Stimulated activated CD4-positive, alpha-beta T cell treated with anti-CD3 and anti-CD28 coated beads, Interleukin-1b, Interleukin-23, amount 100 ng/mL, for 1 hour (primary cell): ENCODE measurements at places on chromosomes 4 and X.

- no peak for DNase-seq
These were observed 210.2 kb upstream of the GYPA start for GRCh38 chr4:144350706-144351105.

DNA sequence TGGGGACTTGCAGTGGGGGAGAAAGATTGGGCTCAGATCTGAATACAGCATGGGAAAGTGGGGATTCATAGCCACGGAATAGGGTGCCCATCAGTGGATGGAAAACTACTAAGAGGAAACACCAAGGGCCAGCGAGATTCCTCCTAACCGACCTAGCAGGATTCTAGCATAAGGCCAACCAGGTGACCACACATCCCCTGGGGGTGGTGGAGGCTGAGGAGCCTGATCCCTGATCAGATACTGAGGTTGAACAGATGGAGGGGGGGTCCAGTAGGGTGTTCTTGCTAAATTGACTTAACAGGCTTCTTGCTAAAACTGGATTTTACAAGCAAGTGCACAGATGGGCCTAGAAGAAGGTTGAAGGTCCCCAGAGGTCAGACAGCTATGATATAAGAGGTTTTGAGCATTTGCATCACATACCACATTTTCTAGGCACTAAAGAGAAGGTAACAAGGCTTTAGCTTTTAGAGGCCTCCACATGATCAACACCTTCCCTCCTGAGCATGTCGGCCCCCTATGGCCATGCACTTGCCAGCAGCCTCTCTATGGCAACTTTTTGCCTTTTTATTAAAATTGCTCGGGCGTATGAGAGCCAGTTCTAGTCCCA is 69.1 kb upstream of the PUDP start:
- no peak for DNase-seq

GRCh38 chr4:169621731-169622492 is 1.5 kb downstream of the CLCN3 start:
- DNase-seq: no peak

GRCh38 chrX:150731795-150732194 is 38.6 kb downstream of the MTMR1 start:
- DNase-seq: no peak

DNA sequence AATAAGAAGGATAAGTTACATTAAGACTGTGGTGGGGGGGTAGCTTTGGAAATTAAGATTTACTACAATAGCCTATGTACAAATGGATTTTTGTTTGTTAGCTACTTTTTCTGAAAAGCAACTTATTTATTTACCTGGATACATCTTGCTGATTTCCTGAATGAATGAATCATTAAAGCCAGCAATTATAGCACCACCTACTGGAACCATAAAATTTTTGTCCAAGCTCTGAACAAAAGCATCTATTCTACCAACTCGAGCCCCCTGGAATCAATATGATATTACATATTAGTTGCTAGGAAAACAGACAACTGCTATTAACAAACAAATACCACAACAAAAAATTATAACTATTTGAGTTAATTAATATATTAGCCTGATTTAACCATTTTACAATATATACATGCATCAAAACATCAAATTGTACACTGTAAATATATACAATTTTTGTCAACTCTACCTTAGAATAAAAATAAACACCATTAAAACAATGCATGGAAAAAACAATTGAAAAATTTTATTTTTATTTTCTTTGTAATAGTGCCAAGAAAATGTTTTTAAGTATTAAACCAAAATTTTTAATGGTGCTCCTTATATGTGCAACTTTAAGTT is 15.3 kb downstream of the SEPSECS start:
- DNase-seq: no peak

GRCh38 chr4:133379681-133380438 is 230.8 kb downstream of the PCDH10 start:
- no peak for DNase-seq

DNA sequence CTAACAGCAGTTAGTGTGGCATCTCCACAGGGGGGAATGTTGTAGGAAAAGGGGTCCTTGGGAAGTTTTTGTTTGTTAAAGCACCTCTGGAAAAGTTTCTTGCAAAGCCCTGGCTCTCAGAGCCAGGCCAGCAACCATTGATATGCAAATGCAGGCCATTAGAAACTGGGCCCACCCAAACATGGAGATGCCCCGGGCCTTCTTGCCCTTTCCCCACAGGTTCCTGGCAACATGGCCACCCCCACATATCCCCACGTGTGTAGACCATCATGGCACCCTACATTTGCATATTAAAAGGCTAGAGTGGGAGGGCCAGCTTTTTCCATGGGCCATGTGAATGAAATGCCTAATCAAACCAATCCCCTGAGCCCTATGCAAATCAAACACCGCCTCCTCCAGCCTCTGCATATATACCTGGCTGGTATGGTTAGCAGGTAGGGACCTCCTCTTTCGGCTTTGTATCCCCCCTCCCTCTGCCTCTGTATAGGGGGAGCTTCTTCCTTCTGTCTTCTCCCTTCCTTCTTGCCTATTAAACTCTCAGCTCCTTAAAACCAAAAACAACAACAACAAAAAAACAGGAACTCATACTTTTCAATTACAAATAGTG is 44.0 kb upstream of the ZCCHC13 start:
- no peak for DNase-seq

- DNase-seq: no peak
These were observed 940.6 kb downstream of the PCDH19 start for GRCh38 chrX:99469439-99469838.

DNA sequence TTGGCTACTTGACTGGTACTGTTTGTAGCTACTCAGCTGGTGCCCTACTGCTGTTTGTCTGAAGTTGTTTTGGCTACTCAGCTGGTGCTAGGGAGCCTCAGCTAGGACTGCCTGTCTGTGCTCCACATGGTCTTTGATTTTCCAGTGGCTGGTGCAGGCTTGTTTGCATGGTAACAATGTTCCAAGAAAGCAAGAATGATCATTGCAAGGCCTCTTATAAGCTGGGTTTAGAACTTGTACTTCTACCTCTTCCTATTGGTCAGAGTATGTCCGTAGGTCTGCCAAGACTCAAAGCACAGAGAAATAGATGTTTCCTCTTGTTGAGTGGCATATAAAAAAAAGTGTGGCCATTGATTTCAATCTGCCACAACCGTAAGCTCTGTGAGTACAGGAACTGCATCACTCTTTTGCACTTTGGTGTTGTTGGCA is 17.6 kb downstream of the NFKB1 start:
- DNase-seq: no peak

DNA sequence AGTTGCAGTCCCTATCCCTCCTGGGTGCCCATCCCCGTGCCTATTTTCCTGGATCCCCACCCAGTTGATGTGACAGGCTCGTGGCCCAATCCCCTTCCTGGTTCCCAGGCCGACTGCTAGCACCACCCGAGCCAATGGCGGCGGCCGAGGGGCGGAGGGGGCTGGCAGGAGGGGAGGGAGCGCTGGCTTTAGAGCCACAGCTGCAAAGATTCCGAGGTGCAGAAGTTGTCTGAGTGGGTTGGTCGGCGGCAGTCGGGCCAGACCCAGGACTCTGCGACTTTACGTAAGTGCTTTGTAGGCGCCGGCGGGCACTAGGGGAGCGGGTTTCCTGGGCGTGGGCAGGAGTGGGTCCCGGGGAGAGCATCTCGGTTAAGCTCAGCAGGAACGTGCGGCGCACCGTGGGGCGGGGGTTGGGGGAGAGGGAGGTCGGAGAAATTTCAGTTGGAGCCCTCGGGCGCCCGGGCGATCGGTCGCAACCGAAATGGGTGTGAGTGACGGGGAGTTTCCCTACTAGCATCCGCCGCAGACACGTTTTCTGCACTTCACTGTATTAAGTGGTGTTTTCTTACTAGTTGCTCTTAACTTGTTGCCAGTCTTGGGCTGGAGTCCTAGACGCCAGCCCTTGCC is at the start of gene PLS3:
Gene PLS3 (plus strand): TSS at position 197 of the 627 bp plus-strand sequence. CDS start 49,077 bp downstream, outside the sequence.
- no peak for DNase-seq

DNA sequence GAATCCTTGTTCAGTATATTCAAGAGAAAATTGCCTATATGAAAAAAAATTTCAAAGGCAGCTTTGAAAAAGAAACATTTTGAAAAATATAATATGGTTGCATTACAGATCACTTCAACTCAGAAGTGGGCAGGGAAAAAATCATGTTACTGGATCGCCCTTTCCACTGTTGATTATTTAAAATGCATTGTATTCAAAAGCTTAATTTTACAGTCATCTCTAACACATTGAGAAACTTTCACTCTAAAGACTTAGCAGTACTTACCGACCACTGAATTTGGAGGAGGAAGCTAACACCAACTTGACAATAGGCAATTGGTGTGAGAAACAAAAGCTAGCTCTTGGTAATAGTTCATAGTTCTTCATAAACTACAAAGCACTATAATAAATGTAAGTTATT is 101.9 kb downstream of the CEP135 start:
- DNase-seq: no peak

- DNase-seq: no peak
These were observed 16.3 kb downstream of the RTL5 start for GRCh38 chrX:72115380-72115779.

GRCh38 chrX:105483011-105483410 is 262.5 kb upstream of the TEX13A start:
- DNase-seq: no peak

DNA sequence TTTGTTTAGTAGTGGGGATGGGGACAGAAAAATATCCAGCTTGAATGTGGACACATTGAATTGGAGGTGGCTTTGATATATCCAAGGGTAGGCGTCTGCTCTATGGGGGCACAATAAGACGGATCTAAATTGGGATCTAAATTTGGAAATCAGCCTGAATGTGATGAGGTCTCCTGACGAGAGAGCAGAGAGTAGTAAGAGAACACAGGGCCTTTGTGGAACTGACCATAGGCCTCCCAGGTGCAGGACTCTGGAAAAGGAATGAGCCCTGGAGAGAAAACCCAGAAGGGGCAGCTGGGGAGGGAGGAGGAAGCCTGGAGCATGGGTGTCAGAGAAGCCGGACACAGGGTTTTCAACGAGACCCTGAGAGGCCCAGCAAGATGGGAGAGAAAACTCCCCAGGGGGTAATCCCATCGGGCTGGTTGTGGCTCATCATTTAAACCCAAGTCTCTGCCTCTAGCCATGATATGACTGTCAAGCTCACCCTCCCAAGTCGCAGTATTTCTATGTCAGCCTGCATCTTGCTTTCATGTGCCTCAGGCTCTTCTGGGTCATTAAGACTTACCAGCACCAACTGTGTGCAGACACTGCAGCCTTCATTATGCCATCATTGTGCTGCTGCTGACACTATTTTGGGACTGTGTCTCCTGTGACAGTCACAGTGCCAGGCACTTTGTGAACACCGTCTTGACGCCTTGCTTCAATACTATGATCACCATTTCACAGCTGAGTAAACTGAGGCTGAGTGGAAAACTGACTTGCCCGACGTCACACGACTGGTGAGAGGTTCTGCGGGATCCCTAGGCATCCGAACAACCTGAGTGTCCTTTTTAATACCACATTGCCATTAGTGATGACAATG is 57.1 kb downstream of the ANAPC4 start:
- DNase-seq: no peak

DNA sequence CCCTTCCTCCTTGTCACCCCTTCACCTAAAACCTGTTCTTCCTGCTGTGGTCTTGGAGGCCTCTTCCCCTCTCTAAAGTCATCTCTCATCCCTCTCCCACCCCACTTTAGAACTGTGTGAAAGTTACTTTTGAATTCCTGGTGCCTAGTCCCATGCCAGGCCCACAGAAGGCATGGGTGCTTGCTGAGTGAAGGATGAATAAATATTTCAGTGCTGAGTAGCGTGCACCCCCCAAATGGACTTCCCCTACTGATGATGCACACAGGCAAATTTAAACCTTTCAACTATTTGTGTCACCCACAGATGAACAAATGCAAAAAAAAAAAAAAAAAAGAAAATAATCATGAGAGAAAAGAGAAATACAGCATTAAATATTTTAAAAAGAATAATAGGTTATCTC is 19.8 kb downstream of the PSMD10 start:
- DNase-seq: no peak

DNA sequence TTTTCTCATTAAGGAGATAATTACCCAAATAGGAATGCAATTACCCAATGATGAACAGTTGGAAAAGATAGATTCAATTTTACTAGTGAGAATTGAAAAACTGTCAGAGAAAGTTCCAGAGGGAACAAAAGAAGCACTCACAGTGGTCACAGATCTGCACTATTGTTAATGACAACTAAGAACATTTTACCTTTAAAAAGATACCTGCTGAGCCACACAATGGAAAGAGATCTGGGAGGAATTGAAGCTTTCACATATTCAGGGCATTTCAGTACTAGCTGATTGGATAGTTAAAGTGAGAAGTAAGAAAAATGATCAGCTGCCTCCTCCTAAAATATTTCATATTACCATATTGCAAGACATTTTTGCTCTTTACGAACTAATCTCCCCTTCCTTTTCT is 1822.2 kb downstream of the STIM2 start:
- no peak for DNase-seq

DNA sequence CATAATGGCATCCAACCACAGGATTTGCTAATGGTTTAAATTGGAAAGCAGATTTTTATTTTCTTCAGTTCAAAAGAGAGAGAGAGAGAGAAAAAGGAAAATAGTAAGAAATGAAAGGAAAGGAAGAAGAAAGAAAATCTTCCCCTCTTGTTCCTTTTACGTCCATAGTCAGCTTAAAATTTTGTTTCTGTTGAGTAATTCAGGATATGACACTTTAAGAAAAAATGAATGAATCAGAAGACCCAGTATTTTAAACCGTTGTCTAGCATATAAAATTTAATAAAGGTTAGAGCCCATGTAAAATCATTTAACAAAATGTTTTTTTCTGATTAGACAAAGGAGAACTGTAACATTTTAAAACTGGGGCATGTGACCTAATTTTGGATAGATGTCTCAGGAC is 391.8 kb upstream of the EPHA5 start:
- DNase-seq: no peak

DNA sequence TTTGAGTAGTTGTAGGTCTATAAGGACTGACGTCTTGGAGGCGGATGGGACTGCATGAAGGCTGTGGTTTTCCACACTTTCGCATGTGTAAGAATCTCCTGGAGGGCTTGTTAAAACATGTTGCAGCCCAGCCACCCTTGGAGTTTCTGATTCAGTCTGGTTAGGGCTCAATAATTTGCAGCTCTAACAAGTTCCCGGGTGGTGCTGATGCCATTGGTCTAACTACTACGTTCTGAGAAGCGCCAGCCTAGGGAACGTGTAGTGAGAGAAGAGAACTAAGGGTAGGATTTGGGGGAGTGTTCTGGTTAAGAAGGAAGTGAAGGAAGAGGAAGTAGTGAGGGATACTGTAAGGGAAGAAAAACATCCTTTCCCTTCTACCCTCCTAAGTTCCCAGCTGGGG is 138.9 kb downstream of the LARP7 start:
- no peak for DNase-seq

GRCh38 chr4:121913667-121914066 is 38.2 kb downstream of the TRPC3 start:
- DNase-seq: no peak

DNA sequence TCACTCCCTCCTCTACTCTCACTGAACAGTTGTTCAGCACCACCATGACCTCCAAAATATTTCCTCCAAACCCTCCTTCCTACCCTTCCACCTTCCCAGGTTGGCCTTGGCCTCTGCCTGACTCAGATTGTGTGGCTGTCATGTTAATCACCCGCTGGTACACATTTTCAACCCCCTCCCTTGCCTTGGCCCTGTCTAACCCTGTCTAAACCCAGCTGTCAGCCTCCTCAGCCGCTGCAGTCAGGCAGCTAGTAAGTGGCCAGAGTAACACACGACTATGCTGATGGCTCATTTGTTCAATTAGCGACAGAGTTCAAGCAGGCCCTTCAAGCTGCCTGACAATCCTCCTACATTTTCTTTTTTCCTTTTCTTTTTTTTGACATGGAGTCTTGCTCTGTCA is 18.0 kb downstream of the ING2 start:
- no peak for DNase-seq

- no peak for DNase-seq
These were observed 139.2 kb downstream of the HDX start for GRCh38 chrX:84363051-84363450.

GRCh38 chr4:184821242-184821641 is 4.5 kb downstream of the ACSL1 start:
- DNase-seq: no peak
